Activated T-cell treated with anti-CD3 and anti-CD28 coated beads for 24 hours (primary cell): ENCODE measurements at places on chromosomes 6 and 20.

DNA sequence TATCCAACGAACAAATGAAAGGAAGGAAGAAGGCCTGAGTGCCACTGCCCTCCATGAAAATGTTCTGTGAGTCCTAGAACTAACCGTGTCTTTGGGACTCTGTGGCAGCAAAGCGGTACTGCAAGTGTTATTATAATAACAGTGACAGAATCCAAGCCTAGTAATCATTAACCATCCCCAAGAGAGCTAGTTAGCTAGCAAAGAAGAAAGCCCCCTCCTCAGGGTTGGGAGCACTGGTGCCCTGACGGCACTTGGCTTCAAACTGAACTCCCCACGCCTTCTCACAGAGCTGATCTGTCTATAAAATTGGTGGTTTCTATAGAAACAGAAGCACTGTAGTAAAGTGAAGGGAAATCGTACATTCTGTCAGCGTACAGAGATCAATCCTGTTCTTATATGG is 239.8 kb downstream of the PTPRT start:
- no peak for DNase-seq

GRCh38 chr20:48962421-48962820 is 40.9 kb downstream of the ARFGEF2 start:
- no peak for DNase-seq

DNA sequence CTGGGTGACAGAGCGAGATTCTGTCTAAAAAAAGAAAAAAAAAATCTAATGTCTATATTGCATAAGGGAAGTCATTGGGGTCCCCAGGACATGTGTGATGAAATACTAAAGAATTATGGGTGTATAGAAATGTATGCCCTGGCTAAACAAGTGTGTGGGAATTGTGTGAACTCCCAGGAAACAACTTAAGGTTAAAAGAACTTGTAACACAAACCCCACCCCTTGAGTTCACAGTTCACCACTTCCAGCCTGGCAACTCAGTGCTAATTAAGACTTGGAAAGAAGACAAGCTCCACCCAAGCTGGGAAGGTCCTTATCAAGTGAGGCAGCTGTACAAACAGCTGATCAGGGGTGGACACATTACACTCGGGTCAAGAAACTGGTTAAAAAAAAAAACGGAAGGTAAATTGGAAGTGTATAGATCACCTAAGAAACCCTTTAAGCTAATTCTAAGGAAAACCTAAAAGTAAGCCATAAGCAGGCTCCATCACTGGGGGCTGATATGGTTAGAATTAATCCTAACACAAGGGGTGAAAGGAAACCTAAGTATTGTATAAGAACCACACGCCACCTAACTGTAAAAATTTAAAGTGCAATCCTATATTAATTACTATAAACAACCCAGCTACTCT is 25.2 kb downstream of the HLA-A start:
- no peak for DNase-seq

DNA sequence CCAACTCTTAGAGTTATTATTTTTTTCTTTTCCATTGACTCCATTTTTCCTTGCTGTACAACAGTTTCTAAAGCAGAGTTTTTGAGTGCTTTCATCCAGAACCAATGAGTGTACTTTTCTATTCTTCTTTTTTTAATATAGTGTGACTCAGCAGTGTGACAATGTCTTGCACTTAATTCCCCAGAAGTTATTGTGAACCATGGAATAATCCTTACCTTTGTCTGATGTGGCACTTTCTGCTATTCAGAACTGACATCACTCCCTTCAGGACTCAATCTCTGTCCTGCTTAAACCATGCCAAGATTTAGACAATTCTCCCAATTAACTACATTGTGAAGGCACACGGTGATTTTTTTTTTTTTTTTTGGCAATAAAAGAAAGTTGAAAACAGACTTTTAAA is 41.5 kb downstream of the GRIK2 start:
- no peak for DNase-seq

- peak; percentile 57 for DNase-seq
Measured at GRCh38 chr20:63009988-63010769, 3.4 kb upstream of the BHLHE23 start.
